NCI-H187 (cell line): ENCODE measurements at places on chromosomes 13 and 19.

- no peak for DNase-seq
Observed at GRCh38 chr19:5352229-5352763, 11.7 kb upstream of the PTPRS start.

DNA sequence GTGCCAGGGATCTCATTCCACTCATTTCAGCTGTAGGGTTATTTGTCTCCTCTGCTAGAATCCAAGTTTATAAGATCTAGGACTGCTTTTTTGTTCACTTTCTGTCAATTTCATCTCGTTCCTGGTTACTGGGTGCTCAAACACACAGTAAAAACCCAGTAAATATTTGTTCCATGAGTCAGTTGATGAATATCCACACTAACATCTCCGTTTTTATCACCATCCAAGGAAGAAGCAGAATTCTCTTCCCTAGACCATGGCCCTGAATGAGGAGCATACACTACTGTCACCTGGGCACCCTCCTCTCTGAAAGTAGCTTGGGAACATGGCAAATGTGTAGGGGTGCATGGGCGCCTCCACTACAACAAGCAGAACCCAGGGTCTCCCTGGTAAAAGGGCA lies 390.8 kb downstream of the FOXO1 start:
- no peak for DNase-seq

GRCh38 chr13:95948656-95949055 lies 104.5 kb downstream of the UGGT2 start:
- no peak for DNase-seq

DNA sequence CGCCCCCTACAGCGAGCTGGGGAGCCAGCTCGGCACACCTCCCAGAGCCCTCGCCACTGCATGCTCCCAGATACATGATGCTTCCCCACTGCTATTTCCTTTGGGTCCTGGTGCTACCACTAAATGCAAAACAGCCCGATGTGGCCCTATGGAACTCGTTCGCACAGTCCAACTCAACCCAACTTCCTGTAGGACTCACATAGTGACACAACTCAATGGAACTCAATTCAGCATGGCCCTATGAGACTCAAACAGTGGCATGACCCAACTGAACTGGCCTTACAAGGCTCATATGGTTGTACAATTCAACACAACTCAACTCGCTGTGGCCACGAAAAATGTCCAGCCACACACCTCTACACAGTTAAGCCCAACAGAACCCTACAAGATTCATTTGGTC lies 3.5 kb downstream of the KCNA7 start:
- DNase-seq = no peak

GRCh38 chr13:43608400-43609137 lies 178.2 kb downstream of the ENOX1 start:
- no peak for DNase-seq

DNA sequence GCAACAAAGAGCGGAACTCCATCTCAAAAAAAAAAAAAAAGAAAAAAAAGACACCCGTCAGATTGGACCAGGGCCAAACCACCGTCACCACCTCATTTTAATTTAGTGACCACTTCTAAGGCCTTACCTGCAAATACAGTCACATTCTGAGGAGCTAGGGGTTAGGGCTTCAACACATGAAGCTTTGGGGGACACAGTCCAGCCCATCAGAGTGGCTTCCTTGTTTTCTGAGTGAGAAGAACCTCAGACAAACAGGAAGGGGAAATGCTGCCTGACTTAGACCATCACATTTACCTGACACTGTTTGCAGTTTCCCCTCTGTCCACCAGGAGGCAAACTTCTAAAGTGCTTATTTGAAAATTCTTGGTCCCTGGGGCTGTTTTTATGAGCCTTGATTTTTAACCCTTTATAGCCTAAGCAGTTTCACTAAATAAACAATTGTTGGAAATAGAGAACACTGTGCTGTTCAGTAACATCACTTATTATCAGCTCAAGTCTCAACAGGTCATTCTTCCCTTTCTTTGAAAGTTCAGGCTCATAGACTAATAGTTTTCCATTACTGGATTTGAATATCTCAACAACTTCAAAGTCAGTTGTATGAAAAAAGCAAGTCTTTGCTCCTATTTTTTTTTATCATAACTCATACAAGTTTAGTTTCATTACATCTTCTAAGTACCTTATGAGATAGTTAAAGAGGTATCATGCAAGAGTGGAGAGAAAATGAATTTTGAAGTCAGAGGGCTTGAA lies 74.9 kb upstream of the WASF3 start:
- no peak for DNase-seq

DNA sequence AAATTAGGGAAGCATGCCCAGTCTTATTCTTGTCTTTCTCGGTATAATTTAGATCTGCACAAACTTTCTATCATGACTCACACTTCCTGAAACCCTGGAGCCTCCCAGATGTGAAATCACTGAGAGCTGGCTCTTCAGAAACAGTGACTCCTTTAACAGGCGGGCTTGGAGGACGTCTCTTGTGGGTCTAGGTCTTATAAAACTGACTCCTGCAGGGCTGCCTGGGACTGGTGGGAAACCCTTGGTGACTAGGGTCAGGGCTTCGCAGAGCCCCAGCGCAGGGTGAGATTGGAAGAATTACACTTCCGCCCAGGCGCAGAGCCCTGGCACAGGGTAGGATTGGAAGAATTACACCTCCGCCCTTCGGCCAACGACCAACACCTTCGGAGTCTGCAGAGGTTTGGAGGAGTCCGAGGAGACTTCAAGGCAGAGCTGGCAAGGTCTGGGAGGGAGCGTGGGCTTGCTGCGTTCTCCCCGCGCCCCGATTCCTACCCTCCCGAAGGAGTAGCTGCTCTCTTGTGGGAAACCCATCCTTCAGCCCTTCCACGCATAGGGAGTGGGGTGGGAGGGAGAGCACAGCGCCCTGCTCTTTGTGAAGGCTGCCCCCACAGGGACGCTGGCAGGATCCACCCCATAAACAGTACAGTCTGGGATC lies 43.4 kb upstream of the MAP3K10 start:
- DNase-seq = no peak

- DNase-seq = no peak
Observed at GRCh38 chr13:40648841-40649240, 17.6 kb downstream of the FOXO1 start.

DNA sequence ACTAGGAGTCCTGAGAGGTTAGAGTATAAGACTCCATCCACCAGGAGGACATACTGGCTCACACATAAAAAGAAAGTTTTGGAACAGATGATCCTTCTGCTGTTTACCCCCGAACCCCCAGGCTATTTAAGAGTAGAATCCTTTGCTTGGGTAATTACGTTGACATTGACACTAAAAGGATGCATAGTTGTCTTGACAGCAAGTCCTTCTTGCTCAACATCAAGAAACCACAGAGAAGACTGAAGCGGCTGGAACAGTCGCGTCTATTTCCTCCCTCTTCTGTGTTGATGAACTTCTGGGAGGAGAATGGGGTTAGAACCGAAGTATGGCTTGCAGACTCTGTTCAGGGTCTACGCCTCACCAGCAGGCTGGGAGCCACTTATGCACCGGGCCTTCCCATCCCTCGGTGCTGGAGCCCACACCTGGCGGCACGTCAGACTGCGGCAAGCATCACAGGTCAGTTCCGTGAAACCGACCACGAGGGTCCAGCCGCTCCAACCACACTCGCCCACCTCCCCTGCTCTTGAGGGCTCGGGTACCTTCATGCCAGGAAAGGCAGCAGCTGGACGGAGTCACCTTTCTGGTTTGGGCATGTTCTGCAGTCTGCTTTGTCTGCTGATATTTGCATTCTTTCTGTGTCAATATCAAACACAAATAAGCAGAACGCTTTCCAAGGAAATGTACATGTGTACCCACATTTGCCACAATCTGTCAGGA lies 42.4 kb upstream of the RANBP3 start:
- no peak for DNase-seq

- no peak for DNase-seq
Observed at GRCh38 chr13:41970918-41971317, 10.0 kb upstream of the VWA8 start.

DNA sequence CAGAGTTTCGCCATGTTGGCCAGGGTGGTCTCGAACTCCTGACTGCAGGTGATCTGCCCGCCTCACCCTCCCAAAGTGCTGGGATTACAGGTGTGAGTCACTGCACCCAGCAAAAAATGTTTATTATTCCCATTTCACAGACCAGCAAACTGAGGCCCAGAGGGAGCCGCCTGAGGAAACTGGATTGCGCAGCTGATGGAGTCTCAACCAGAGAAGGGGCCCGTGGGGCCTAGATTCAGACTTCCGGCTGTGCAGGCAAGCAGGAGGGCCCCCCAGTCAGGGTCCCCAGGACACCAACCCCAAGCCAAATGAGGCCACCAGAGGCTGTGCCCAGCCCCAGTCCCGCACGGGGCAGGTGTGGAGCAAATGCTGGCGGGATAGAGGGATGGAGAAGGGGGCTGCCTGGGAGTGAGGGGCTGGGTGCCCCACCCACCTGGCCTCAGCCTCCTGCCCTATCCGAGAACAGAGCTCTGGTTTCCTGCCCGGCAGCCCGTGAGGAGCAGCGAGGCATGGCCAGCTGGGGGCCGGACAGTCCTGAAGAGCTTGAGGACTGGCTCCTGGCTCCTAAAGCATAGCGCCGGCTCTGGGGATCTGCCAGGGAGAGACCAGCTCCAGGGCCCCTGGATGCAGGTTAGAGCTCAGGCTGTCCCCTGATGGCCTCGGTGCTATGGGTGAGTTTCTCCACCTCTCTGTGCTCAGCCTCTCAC lies 22.0 kb downstream of the MISP start:
- DNase-seq = no peak

DNA sequence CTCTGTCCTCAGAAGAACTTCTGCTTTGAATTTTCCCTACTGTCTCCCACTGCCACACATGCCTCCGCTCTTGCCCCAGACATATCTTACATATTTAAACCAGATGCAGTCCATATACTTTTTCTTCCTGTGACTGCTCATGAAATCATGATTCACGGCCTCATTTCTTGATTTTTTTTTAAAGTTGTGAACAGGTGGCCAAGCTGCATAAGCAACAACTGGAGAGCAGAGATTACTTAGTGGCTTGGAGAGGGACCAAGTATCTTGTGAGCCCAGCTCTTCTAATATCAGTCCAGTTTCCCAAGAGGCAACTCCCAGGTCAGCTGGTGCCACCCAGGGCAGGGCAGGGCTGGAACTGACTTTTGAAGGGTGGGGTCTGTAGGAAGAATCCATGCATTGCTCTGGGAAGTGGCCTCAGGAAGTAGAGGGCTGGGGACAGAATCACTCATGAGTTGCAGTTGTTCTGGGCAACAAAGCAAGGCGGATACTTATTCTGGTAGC lies 152.4 kb downstream of the LMO7 start:
- DNase-seq = no peak

GRCh38 chr13:24281188-24282008 lies 28.0 kb upstream of the C1QTNF9 start:
- no peak for DNase-seq

DNA sequence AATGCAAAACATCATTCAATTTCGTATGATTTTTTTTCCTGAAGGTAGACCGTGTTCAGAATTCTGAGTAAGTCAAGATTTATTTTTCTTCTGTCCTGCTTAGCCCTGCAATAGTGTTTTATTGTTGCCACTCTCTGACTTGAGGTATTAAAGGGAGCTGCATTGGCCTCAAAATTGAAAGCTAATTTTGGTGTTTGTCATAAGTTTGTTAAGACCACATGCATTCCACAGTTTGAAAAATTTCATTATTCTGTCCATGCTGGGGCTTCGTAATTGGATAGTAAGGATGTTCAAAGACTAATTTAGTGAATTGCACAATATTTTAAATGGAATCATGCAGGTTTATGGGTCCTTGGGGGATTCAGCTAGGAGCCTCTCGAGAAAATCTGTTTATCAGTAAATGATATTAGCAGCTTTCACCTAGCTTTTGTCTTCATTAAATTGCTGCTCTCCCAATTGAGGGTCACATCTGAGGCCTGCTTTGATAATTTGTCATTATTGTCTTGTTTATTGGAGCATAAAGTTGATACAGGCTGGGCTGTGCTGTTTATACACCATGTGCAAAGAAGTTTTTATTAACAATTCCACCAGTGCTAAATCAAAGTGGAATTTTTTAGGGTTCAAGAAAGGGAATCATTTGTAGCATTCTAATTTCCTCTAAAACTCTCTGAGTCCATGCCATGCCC lies 339.8 kb upstream of the OBI1 start:
- DNase-seq = no peak

GRCh38 chr13:39525506-39525905 lies 77.5 kb downstream of the LHFPL6 start:
- no peak for DNase-seq

- no peak for DNase-seq
Observed at GRCh38 chr13:21218351-21219035, 42.0 kb downstream of the MRPL57 start.

GRCh38 chr19:45640849-45641273 lies 1.7 kb upstream of the EML2 start:
- no peak for DNase-seq

DNA sequence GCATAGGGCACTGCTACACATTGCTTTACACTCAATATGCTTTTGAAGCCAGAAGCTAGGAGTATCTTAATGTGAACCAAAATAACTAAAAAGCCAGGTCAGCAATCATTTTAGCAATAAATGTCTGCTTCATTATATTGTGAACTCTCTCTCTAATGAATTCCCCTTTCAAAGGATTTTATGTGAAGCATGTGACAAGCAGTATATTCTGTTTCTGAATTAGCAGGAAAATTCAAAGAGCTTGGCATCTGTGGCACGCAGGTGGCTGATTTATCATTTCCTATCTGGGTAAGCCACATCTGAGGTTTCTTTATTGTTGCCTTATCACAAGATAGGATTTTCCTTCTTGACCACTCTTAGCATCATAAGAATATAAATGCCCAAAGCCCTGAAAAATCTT lies 56.8 kb upstream of the KLF12 start:
- DNase-seq = no peak
